ENCODE measurements at places on chromosomes 1 and 21. TPM values are rescaled to one million over a fixed set of nuclear protein-coding genes. Genes with fewer than 3 reads are reported as not detected.

Gene PGBD5
- under 0.01 TPM for total RNA-seq

Gene RIMKLA
- under 0.01 TPM for total RNA-seq

Gene LCE6A
- not detected for total RNA-seq

Gene ELOVL1
- total RNA-seq, result 53.0 TPM

Gene HES4
- 109 TPM for total RNA-seq

Gene RNF186
- total RNA-seq, result not detected

Gene TOR3A
- total RNA-seq, result 28.1 TPM

Gene LCE1E
- not detected for total RNA-seq

Gene PLXNA2
- total RNA-seq, result 78.9 TPM

Gene CCDC27
- not detected for total RNA-seq

Gene VASH2
- 0.30 TPM for total RNA-seq

Gene CFAP107
- not detected for total RNA-seq

Gene SLC25A44
- 9.9 TPM for total RNA-seq

Gene GPR25
- total RNA-seq, result not detected

Gene SLC45A3
- total RNA-seq, result 8.8 TPM

Gene ACTL8
- under 0.01 TPM for total RNA-seq

Gene GNAT2
- total RNA-seq, result not detected

Gene SLAMF7
- total RNA-seq, result not detected

Gene ITPKB
- 21.6 TPM for total RNA-seq

Gene LRRC38
- not detected for total RNA-seq

Gene KRTAP8-1
- total RNA-seq, result not detected

Gene KLHDC7A
- not detected for total RNA-seq

Gene RGSL1
- not detected for total RNA-seq

Gene IVL
- total RNA-seq, result not detected

Gene SPRR2E
- not detected for total RNA-seq

Gene MMEL1
- 1.5 TPM for total RNA-seq
